ENCODE measurements at places on chromosomes 6 and 20.

DNA sequence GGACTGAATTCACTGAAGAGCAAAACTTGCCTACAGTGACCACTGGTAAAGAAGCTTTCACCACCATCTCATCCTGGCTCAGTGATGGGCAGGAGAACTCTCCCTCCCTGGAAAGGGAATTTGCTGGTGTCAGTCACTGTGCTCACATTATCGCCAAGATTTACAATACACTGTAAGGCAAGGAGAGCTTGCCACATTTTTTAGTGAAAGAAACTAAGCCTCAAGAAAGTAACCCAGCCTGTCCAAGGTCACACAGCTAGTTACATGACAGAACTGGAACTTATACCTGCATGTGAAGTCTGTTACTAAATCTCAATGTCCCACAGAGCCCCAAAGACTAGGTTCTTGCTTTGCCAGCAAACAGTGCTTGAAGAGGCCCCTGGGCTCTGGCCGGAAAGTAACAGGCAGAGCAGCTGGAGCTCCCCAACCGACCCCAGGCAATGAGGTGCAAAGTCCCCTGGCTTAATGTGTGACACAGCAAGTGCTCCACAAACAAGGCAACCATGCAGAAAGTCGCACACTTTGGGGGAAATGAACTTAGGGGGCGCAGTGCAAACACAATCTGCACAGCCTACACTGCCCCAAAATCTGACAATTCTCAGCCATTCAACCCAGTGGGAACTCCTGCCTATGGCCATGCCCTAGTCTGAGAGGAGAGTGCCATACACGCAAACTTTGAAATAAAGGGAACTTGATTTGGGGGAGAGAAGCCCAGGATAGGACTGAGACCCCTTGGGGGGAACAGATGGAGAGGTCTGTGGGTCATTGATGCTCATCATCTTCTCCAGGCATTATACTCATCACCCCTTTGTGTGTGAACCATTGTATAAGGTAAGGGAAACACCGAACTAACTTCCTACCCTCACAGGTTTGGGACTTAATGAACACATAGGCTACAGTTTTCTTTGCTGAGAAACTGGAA is 1.9 kb downstream of the BCL2L1 start:
- DNase-seq = no peak

GRCh38 chr6:10531942-10532341 is 10.8 kb downstream of the GCNT2 start:
- no peak for DNase-seq

DNA sequence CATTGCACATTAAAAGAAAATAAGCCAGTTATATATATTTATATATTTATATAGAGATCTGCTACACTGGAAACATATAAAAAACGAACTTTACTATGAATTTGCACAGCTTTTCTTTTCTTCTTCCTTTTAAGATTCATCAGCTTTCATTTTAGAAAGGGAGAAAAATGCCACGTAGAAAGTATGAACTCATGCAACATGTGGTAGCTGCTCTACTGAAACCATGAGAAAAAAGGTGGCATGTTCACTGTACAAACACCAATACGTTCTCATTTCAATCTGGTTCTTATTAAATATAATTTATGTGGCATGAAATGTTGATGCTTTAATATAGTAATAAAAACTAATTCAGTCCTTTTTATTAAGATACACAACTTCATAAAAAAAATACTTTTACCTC is 68.8 kb upstream of the THEMIS start:
- no peak for DNase-seq

DNA sequence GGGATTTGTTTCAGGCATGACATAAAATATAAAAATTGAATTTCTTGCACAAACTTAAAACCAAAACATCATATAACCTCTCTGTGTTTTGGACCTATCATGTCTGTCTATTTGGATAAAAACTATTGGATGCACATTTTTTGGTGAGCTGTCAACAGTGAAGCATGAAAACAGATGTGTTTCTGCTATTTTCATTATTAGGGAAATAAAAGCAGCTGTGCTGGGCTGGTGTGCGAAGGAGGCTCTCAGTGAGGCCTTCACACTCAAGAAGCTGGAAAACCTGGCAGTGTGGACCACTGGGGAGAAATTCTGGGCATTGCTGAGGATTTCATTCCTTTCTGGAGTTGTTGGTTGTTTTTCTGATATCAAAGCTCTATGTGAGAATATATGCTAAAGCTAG is 395.3 kb downstream of the GJA1 start:
- DNase-seq = no peak

- no peak for DNase-seq
These were observed 156.9 kb downstream of the ARID1B start for GRCh38 chr6:156934069-156934460.

- DNase-seq = no peak
These were observed 33.5 kb upstream of the LGSN start for GRCh38 chr6:63353286-63353630.

Measured in naive thymus-derived CD8-positive, alpha-beta T cell (primary cell).